Frontal cortex (tissue), 4 donors: ENCODE measurements at places on chromosomes 7 and 10.

DNA sequence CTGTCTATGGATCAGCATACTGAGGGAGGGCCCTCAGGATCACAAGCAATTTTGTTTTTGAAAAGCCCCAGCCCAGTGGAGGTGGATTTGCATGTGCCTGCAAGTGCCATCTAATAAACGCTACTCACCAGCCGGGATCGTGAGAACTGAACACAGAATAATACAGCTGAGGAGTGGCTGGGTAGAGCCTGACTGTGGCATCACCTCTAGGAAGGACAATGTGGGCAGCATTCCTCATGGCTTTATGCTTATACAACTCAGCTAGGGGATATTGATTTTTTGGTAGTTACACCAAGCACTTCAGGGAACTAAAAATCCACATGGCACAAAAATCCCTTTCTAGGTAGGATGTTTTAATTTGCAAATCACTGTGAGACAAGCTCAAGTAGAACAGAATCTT lies 72.7 kb upstream of the PALS2 start:
- DNase-seq, result no peak

DNA sequence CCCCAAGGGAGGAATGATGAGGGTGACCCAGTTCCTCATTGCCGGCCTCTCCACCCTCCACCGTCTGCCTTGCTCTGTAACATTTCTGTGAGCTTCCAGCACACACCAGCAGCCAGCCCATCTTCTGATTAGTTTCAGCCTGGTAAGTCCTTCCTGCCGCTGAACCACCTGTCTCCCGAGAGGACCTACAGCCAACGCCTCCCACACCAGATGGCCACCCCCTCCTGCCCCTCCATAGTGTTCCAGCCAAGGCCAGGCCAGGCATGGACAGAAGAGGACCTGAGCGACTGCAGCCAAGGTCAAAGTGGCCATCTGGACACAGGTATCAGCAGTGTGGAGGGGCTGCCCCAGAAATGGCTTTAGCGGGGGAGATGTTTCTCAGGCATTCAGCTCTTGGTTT lies 170.7 kb upstream of the CTBP2 start:
- no peak for DNase-seq

DNA sequence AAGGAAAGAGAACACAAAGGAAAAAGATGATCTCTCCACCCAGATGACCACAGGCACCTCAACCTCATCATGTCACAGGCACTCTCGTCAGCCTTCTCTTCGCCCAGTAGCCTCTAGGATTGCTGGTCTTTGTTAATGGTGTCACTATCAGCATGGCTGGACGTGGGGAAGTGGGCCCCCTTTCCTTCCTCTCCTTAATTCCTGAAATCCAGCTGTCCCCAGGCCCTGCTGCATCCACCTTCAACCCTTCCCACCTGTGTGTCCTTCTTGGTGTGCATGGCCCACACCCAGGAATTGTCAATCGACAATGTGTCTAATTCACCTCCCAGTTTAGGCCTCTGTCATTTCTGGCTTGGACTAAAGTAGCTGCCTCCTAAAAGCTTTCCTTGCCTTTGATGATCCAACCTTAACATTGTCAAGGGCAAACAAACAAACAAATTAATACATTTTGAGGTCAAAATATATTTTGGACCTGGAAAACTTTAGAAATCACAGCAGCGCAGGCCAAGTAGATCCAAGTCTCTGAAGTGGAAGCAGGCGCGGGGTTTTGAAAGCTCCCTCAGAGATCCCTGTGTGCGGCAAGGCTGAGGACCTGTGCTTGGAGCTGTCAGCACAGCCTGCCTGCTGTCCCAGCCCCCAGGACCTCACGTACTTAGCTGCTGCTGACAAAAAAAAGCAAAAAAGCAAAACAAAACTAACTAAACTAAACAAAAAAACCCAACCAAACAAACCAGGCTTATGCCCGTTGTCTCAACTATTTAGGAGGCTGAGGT lies 193.3 kb upstream of the LYZL2 start:
- no peak for DNase-seq

- DNase-seq, result no peak
These were observed 117.7 kb downstream of the RSU1 start for GRCh38 chr10:16699435-16700057.

DNA sequence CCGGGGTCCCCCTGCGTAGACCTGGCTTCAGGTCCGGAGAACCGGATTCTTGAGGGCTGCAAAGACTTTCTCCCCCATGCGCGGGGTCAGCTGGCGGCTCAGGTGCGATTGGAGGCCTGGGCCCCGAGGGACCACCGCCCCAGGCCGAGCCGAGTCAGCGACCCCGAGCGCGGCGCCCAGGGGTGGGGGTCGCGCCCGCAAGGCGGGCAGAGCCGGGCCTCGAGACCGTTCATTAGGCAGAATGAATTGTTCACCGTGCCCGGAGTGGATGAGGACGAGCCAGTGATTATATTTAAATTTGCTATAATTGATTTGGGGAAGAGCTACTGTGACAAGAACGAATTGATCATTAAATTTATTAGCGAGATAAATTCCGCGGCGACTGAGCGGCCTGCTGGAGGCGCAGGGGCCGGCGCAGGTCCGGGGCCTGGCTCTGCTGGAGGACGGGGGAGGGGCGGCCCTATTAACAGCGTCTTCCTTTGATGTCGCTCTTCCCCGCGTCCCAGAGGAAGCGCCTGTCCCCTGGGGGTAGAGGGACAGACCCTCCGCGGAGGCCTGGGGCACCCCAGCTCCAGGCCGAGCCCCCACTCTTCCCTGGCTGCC lies 7.5 kb downstream of the MNX1 start:
- no peak for DNase-seq

- DNase-seq, result no peak
These were observed 55.8 kb downstream of the TACC2 start for GRCh38 chr10:122044713-122045112.

GRCh38 chr10:42990016-42990720 lies 86.7 kb upstream of the RET start:
- DNase-seq, result no peak

- DNase-seq, result no peak
These were observed 127.5 kb downstream of the CRPPA start for GRCh38 chr7:16293669-16294425.

- no peak for DNase-seq
These were observed 142.6 kb upstream of the CDC14C start for GRCh38 chr7:48781752-48782151.

GRCh38 chr10:7464691-7465090 lies 53.9 kb upstream of the SFMBT2 start:
- DNase-seq, result no peak

- no peak for DNase-seq
These were observed 37.6 kb downstream of the ALOX5 start for GRCh38 chr10:45411607-45411940.

- no peak for DNase-seq
These were observed 223.6 kb downstream of the ARL4A start for GRCh38 chr7:12911053-12911452.

- DNase-seq, result no peak
These were observed 97.0 kb upstream of the FERD3L start for GRCh38 chr7:19242246-19242645.

DNA sequence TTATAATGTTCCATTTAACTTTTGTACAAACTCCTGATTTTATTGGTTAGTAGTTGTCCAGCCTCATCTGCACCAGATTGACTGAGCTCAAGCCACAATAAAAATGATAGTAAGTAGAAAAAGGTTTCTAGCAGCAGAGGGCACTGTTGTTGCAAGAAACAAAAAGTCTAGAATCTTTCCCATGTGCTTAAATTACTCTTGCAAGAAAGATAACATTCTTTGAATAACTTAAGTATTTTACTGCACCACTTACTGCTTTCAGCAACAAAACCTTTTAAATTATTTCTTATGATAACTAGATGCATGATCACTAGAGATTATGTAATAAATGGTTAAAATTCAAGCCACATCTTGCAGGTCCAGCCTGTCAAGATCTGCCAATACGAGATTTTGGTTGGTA lies 27.0 kb downstream of the LMOD2 start:
- DNase-seq, result no peak

DNA sequence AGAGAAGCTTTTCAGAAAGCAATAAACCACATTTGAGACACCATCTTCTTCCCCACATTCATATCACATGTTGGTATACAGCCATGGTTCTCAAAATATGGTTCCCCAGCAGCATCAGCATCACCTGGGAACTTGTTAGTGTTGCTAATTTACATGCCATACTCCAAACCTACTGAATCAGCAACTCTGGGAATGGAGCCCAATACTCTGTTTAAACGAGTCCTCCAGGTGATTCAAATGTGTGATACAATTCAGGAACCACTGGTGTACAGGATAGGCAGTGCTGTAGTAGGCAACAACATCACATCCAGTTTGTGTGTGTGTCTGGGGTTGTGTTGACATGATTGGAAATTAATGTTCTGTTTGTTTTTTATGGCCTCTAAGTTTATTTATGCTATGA lies 47.7 kb downstream of the ZNF277 start:
- no peak for DNase-seq

- no peak for DNase-seq
These were observed 117.4 kb downstream of the CABCOCO1 start for GRCh38 chr10:61779950-61780659.

- DNase-seq, result no peak
These were observed 73.8 kb downstream of the DIP2C start for GRCh38 chr10:615583-616152.

- no peak for DNase-seq
These were observed 117.2 kb downstream of the CNOT4 start for GRCh38 chr7:135392701-135393100.

DNA sequence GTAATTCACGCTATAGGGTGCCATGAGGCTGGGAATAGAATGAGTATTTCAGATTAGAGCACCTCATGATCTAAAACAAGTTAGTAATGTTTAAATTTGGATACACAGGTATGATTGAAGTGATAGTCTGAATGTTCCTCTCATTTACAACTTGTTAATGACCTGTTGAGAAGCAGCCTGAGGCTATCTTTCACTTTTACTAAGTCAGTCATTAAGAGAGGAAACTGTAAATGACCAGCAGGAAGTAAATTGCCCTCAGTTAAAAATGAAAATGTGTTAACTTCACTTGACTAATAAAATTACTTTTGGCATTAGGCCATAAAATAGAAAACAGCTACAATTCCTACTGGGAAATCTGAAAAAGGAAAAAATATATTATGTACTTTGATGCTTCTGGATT lies 1042.0 kb downstream of the DNAJB9 start:
- no peak for DNase-seq

GRCh38 chr7:1296356-1296981 lies 63.8 kb downstream of the UNCX start:
- no peak for DNase-seq

DNA sequence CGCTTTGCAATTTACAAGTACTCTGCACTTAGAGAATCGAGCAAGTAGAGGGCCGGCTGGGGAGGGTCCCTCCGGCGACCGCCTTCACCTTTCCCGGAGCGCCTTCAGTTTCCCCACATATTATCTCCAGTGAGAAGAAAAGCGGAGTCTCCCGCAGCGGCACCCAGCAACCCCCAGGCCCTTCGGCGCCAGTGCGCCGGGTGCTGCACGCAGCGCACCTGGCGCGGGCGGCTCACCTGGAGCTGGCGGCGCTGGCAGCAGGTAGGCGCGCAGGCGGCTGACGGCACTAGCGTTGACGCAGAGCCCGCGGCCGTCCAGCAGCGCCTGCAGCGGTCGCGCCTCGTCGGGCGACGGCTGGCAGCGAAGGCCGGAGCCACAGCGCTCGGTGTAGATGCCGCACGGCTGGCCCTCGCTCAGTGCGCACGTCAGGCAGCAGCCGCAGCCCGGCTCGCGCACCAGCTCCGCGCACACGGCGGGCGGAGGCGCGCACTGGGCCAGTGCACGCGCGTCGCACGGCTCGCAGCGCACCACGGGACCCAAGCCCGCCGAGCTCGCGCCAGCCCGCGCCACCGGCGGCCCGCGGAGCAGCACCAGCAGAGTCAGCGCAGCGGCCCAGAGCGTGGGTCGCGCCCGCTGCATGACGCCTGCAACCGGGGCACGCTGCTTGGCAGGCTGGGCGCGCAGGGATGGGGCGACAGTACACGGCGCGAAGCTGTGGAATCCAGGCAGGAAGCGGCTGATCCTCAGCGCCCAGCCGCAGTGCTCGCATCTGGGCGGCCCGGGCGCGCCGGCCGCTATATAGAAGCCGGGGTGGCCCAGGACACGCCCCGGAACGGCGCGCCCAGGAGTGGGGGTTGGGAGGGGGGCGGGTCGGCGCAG lies at the start of gene IGFBP3:
IGFBP3 (minus strand) TSS at position 771 of the 879 bp plus-strand sequence; CDS start at position 639, 132 bp downstream.
- peak; percentile 56 for DNase-seq

GRCh38 chr7:128872394-128872824 lies 9.8 kb downstream of the ATP6V1F start:
- DNase-seq, result no peak

DNA sequence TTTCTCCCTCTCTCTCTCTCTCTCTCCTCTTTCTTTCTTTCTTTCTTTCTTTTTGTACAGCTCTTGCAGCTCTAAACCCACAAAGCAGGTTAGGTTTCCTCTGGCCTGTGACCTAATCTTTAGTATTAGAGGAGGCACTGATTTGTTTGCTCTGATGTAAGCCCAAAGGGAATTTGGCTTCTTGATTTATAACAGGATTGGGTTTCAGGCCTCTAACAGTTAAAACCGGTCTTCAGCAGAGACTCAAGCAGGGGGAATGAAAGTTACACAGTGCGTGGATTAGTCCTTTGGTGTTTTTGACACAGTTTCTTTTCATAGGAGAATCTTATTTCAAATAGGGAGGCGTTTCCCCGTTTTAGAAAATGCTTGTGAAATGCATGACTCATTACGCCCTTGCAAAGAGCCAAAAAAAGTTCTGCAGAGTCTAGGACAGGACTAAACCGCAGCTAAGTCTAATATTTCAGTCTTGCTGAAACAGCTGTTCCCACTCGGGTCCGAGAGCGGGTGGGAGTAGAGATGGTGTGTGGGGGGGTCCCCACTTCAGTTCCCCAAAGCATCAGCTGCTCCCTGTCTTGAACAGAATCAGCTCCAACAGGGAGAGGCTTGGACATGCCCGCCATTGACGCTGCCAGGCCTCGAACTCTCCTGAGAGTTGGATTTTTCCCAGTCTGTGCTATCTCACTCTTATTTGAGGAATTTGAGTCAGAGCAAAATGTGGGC lies 296.5 kb upstream of the PITRM1 start:
- DNase-seq, result no peak

DNA sequence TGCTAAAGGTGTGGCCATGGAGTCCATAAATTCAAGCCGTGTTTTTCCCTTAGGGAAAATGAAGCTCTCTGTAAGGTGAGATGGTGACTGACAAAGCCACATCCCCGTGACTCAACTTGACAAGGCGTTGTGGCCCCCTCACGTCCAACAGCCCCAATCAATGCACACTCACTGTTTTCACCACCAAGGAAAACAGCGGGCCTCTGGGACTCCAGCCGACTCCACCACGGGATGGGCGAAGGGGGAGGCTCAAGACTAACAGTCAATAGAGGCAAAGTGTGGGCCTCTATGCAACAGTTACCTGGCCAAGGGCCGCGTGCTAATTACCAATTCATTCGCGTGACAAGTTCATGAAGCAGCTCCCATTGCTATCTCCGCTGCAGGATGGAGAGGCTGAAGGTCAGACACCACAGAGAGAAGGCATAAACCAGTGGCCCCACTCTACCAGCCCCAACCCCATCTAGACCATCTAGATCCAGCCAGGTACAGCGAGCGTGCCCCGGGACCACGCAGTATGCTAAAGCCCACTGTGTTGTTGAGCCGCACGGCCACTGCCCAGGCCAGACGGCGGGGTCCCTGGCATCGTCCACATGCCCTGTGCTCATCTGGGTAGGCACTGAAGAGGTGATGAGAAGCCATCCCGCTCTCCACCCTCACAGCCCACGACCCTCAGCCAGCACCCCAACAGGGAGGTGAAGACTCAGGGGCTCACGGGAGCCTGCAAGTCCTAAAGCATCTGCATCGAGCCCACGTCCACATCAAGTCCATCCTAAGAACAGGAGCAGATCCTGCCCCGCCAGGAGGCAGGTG lies 76.1 kb downstream of the PROSER2 start:
- DNase-seq, result no peak

GRCh38 chr7:152514771-152515105 lies 78.9 kb upstream of the KMT2C start:
- DNase-seq, result no peak
